Stimulated activated CD8-positive, alpha-beta memory T cell treated with anti-CD3 and anti-CD28 coated beads, Interleukin-4, amount 100 ng/mL, for 24 hours (primary cell): ENCODE measurements at places on chromosomes 7 and 10.
A peak's percentile ranks its signal among the peaks of the same experiment; 100 is the strongest.

GRCh38 chr10:118308664-118309063 is 33.5 kb downstream of the FAM204A start:
- DNase-seq = no peak

GRCh38 chr10:48246501-48246900 is 28.0 kb downstream of the FRMPD2 start:
- DNase-seq = no peak

- no peak for DNase-seq
Measured at GRCh38 chr7:80362677-80363076, 149.2 kb downstream of the GNAT3 start.

- DNase-seq = no peak
Measured at GRCh38 chr10:77457266-77457665, 180.3 kb downstream of the KCNMA1 start.

DNA sequence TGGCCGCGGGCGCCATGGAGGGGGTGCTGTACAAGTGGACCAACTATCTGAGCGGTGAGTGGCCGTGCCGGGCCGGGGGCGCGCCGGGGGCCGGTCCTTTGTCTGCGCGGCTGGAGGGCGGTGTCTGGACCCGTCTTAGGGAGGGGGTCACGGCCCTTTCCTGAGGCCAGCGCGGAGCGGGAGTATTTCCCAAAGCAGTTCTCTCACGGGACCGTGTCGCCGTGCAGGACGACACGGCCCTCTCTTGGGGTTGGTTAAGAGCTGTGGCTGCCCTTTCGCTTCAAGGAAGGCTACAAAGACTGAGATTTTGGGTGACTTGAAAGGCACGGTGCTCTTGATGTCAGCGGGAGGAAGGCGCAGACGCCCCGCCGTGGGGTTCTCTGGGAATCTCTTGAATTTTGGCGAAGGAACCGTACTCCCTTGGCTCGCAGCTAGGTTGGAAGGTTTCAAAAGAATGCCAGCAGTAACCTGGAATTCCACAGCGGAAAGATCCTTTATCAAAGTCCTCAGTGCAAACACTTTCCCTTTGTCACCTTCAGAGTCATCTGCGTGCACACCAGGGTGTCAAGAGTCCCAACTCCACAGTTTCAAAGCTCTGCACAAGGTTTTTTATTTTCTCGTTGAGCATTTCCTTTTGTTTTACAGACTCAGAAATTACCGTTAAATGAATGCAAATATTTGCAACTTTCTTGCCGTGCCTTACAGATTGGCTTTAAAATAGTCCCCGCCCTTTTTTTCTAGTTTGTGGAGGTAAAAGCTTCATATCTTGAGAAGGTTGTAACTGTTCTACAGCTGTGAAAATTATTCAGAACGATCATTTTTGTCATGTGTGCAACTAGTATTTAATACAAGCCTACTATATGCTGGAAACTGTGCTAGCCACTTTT is 780 bp downstream of the PLEKHA8 start:
- DNase-seq = peak; percentile 1

- no peak for DNase-seq
Measured at GRCh38 chr7:23343806-23344475, 44.8 kb downstream of the MALSU1 start.

DNA sequence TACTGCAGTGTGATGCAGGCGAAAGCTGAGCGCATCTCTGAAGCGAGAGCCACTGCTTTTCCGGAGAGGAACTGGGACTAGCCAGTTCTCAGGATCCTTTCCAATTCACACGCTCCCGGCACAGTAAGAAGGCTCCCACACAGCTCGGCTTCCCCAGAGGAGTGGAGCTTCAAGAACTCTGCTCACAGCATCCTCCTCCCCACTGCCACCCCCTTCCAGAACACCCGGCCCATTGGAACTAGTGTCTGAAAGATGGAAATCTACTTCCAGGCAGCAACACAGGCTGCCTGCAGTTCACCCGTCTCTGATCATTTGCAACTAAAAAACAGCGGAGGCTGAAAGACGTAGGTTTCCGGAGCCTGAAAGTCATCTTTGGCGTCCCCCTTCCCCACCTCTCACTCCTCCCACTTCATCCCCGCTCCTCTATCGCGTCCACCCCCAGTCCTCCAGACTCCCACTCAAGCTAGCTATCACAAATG is at the start of gene DGKB:
DGKB (minus strand) TSS at position 163 of the 479 bp plus-strand sequence.
- no peak for DNase-seq

- DNase-seq = no peak
Measured at GRCh38 chr10:76399226-76399625, 967.8 kb downstream of the LRMDA start.

DNA sequence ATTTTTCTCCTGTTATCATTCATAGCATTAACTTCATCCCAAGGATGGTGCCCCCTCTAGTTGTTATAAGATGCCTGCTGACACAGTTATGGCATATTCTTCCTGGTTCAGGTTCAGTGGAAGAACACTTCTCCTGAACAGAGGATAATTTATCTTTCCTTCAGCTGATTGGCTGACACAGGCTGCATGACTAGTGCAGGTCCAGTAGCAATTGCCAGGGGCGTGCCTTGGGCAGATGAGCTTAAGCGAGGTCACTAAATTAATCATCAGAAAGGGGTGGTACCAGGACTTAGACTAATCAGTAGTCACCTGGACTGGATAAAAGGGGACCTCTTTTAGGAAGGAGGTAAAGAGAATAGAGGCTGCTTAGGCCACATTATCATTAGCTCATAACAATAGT is 42.3 kb downstream of the BZW2 start:
- no peak for DNase-seq

GRCh38 chr7:121178869-121179497 is 149.8 kb upstream of the WNT16 start:
- no peak for DNase-seq

GRCh38 chr7:153297141-153297540 is 537.6 kb downstream of the ACTR3B start:
- DNase-seq = no peak

GRCh38 chr10:14146501-14146900 is 184.2 kb downstream of the FRMD4A start:
- no peak for DNase-seq

DNA sequence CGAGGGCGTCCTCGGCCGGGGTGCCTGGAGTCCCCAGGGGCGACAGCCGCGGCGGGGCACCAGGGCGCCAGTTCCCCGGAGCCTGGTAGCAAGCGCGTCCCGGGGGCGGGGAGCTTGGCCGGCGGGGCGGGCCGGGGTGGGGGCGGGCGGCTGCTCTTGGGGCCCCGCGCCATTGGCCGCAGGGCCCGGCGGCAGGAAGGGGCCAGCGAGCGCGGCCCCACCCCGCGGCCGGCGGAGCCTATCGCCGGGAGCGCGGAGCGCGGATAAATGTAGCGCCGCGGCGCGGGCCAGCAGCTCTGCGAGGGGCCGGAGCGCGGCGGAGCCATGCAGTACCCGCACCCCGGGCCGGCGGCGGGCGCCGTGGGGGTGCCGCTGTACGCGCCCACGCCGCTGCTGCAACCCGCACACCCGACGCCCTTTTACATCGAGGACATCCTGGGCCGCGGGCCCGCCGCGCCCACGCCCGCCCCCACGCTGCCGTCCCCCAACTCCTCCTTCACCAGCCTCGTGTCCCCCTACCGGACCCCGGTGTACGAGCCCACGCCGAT is at the start of gene HHEX:
HHEX (plus strand) TSS at position 293 of the 548 bp plus-strand sequence; CDS start at position 325, 32 bp downstream.
- DNase-seq = peak; percentile 27

GRCh38 chr10:60517805-60518204 is 128.1 kb upstream of the ANK3 start:
- DNase-seq = no peak

GRCh38 chr10:131086094-131086493 is 225.4 kb downstream of the TCERG1L start:
- no peak for DNase-seq

- no peak for DNase-seq
Measured at GRCh38 chr10:36716291-36716690, 409.1 kb upstream of the ANKRD30A start.

DNA sequence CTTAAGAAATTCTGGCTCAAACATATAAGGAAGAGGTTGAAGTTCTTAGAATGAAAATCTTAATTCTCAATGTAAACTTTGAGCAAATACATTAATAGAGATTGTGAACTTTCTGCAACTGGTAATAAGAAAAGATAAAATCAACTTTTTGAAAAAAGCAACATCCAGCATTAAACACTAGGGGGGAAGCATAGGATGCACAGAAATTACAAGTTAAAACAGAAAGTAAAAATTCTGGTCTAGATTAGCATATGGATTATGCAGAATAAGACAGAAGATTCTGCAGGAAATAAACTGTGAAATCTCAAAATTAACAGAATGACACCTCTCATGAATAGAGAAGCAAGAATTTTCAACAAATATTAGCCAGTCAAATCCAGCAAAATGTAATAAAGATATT is 38.0 kb upstream of the CAV2 start:
- no peak for DNase-seq

- DNase-seq = no peak
Measured at GRCh38 chr10:107028236-107028635, 136.3 kb downstream of the SORCS1 start.

DNA sequence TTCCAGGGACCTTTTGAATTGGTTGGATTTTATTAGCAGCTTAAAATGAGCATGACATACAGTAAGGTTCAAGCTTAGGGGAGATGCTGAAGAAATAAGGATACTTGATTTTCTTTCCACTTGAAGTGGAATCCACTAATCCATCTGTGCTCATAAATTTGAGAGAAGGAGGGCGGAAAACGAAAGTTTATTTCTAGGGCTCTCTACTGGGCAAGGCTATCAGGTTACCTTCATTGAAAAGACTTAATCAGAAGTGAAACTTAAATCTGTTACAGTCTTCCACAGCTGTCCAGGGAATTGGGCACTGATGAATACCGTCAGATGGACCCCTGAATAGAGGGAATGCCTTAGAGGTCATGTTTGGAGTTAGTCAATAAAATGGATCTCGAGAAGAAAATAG is 21.8 kb downstream of the AUTS2 start:
- no peak for DNase-seq

DNA sequence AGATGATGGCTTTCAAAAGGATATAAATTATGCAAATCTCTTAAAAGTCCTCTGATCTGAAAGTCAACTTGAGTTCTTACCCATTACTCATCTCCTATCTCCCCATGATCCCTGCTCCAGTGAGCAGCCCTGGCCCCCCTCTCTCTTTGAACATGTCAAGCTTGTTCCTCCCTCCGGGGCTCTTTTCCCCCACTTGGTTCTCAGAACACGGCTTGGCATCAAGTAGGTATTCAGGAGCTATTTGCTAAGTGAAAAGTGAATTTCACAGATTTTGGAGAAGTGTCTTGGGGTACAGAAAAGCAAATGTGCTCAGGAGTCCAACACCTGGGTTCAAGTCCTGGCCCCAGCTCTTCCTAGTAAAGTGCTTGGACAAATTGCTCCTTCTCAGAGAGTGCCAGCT is 98.3 kb upstream of the CTBP2 start:
- no peak for DNase-seq

GRCh38 chr7:18117482-18117881 is 89.8 kb upstream of the PRPS1L1 start:
- DNase-seq = no peak

DNA sequence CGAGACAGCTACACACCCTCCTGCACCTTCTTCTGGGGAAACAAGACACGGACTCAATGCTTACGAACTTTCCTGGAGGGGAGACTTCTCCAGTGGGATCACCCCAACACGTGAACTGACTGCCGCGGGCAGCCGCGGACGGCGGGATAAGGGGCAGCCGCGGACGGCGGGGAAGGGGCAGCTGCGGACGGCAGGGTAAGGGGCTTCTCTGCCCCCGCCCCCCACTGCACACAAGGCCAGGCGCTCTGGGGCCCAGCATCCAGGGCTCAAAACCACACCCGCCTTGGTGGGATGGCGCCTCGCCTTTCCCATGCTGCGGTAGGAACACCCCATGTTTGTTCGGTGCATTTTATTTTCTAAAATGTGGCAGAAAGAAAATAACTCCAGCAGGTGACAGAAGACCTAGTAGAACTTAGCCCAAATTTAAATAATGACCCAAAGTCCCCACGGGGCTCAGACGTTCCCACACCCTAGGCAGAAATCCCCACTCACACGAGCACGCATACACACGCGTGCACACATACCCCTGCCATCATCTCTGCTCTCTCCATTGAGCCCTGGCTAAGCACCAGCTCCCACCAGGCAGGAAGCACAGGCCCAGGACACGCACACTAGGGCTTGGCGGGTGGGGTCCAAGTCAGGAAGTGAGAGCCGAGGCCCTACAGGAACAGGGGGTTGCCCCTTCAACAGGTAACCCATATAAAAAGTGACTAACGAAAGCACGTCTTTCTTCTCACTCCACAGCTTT is 26.6 kb upstream of the GPR146 start:
- no peak for DNase-seq

- no peak for DNase-seq
Measured at GRCh38 chr7:41771717-41772116, 68.8 kb upstream of the INHBA start.

GRCh38 chr7:42414028-42414427 is 177.0 kb upstream of the GLI3 start:
- DNase-seq = no peak

DNA sequence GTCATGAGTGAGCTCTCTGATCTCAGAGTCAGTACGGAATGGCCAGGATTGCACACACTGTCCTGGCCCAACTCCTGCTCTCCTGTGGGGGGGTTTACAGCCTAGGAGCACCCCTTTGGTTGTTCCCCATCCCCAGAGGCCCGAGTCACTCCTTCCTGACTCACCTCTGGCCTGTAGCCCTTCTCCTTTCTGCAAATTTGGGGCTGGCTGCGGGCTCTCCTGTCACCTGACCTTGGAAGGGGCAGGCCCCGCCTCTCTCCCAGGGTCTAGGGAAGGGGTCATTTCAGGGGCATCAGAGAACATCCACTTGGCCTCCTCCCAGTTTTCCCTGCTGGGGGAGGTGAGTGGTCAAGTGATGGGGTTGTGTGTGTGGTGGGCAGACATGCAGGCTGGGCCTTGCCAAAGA is 1.7 kb downstream of the NYAP1 start:
- no peak for DNase-seq

GRCh38 chr7:100670074-100670473 is 3.5 kb upstream of the GNB2 start:
- no peak for DNase-seq

DNA sequence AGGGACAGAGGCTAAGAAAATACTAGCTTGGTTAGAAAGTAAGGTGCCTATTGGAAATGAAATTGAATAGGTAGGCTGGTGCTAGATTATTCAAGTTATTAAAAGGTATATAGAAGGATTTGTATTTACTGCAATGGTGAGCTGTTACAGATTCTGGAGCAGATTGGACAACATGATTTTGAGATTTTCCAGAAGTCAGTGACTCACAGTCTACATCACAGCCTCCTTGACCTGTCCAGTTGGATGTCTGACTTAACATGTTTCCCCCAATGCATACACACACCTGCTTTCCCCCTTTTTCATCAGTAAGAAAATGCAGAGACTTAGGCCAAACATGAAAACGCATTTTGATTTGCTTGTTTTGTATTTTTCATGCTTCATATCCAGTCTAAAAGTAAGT is 33.4 kb downstream of the STARD3NL start:
- DNase-seq = no peak

- no peak for DNase-seq
Measured at GRCh38 chr7:43847496-43847895, 21.8 kb downstream of the MRPS24 start.

- no peak for DNase-seq
Measured at GRCh38 chr7:26959290-26959689, 94.9 kb upstream of the SKAP2 start.
